ENCODE measurements at places on chromosomes 7 and 10.

- no peak overlapping the region for H3K27ac ChIP-seq
- H3K27me3 ChIP-seq: no peaks in the 10 kb centered on the region
- H3K4me1 ChIP-seq: no peaks in the 10 kb centered on the region
- DNase-seq: no peak
- no peak overlapping the region for H3K4me3 ChIP-seq
Measured at GRCh38 chr10:19579761-19580545, 236.3 kb upstream of the PLXDC2 start.

- H3K36me3 ChIP-seq: no peaks in the 10 kb centered on the region
- peaks cover 8% of the 10 kb centered on the region for H3K4me1 ChIP-seq
- H3K27me3 ChIP-seq: no peaks in the 10 kb centered on the region
- no peak overlapping the region for H3K4me3 ChIP-seq
- H3K27ac ChIP-seq: no peak overlapping the region
- no peak for DNase-seq
Measured at GRCh38 chr10:58107506-58107905, 160.2 kb downstream of the IPMK start.

DNA sequence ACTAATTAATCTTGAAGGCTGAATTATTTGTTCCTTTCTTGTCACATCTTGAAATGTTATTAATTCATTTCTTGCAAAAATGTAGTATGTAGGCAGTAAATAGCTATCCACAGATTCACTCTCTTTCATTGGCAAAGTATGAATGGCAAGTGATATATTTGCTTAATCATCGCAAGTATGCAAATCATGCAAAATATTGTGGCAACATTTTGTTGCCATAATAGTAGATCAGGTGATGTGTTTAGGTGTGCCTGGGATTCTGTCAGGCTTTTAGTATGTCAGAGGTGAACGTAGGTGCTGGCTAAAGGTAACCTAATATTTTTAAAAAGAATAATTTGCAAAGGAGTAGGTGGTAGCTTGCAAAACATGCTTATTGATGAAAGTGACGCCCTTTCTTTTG, 5.9 kb downstream of the MAP3K8 start:
- H3K27me3 ChIP-seq: no peaks in the 10 kb centered on the region
- H3K4me3 ChIP-seq: no peak overlapping the region
- peaks cover 32% of the 10 kb centered on the region for H3K4me1 ChIP-seq

- peaks cover 5% of the 10 kb centered on the region for H3K4me1 ChIP-seq
- H3K4me3 ChIP-seq: no peak overlapping the region
- H3K36me3 ChIP-seq: no peaks in the 10 kb centered on the region
- DNase-seq: no peak
- no peak overlapping the region for H3K27ac ChIP-seq
- H3K27me3 ChIP-seq: no peaks in the 10 kb centered on the region
Measured at GRCh38 chr10:5090551-5090950, 3.7 kb upstream of the AKR1C3 start.

GRCh38 chr10:110694820-110695538, 50.8 kb downstream of the RBM20 start:
- no peaks in the 10 kb centered on the region for H3K27me3 ChIP-seq
- no peak overlapping the region for H3K4me3 ChIP-seq
- no peak overlapping the region for H3K27ac ChIP-seq
- H3K36me3 ChIP-seq: no peaks in the 10 kb centered on the region
- DNase-seq: no peak
- 0 out of 2 replicates have a peak, but pooled peaks cover 4% of the 10 kb centered on the region for H3K4me1 ChIP-seq

GRCh38 chr10:7908541-7909210, 90.4 kb downstream of the TAF3 start:
- no peak overlapping the region for H3K4me3 ChIP-seq
- peaks cover 23% of the 10 kb centered on the region for H3K4me1 ChIP-seq
- H3K36me3 ChIP-seq: no peaks in the 10 kb centered on the region
- peak; percentile 85 for DNase-seq
- no peaks in the 10 kb centered on the region for H3K27me3 ChIP-seq
- peak overlapping the region; percentile 30 for H3K27ac ChIP-seq

DNA sequence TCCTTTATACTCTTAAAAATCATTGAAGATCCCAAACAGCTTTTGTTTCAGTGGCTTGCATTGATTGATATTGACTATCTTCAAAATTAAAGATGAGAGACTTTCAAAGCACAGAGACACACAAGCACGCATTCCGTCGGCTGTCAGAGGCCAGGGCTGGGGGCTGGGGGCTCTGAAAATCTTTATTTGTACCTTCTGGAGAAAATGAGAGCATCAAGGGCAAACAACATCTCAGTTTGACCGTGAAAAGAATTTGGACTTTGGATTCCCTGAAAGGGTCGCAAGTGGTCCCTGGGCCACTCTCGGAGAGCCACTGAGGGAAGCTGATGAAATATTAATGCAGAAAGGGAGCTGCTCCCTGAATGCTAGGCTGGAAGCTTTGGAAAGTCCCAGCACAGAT, 96.4 kb downstream of the CHST15 start:
- no peaks in the 10 kb centered on the region for H3K36me3 ChIP-seq
- peaks cover 9% of the 10 kb centered on the region for H3K4me1 ChIP-seq
- no peak for DNase-seq
- H3K27me3 ChIP-seq: no peaks in the 10 kb centered on the region
- H3K27ac ChIP-seq: no peak overlapping the region

GRCh38 chr7:11194492-11194891, 220.8 kb downstream of the PHF14 start:
- no peaks in the 10 kb centered on the region for H3K36me3 ChIP-seq
- H3K27ac ChIP-seq: no peak overlapping the region
- DNase-seq: no peak
- H3K4me1 ChIP-seq: no peaks in the 10 kb centered on the region
- no peak overlapping the region for H3K4me3 ChIP-seq

- H3K4me1 ChIP-seq: no peaks in the 10 kb centered on the region
- H3K36me3 ChIP-seq: no peaks in the 10 kb centered on the region
- no peaks in the 10 kb centered on the region for H3K27me3 ChIP-seq
- no peak overlapping the region for H3K4me3 ChIP-seq
- H3K27ac ChIP-seq: no peak overlapping the region
Measured at GRCh38 chr10:116126954-116127695, 145.9 kb downstream of the GFRA1 start.

- DNase-seq: no peak
- H3K4me1 ChIP-seq: no peaks in the 10 kb centered on the region
- H3K4me3 ChIP-seq: no peak overlapping the region
- H3K36me3 ChIP-seq: no peaks in the 10 kb centered on the region
- no peak overlapping the region for H3K27ac ChIP-seq
Measured at GRCh38 chr10:78397786-78398185, 364.1 kb downstream of the RPS24 start.

GRCh38 chr7:97818066-97818663, 54.0 kb downstream of the ASNS start:
- H3K27ac ChIP-seq: no peak overlapping the region
- no peak overlapping the region for H3K4me3 ChIP-seq
- no peak for DNase-seq
- H3K36me3 ChIP-seq: no peaks in the 10 kb centered on the region

DNA sequence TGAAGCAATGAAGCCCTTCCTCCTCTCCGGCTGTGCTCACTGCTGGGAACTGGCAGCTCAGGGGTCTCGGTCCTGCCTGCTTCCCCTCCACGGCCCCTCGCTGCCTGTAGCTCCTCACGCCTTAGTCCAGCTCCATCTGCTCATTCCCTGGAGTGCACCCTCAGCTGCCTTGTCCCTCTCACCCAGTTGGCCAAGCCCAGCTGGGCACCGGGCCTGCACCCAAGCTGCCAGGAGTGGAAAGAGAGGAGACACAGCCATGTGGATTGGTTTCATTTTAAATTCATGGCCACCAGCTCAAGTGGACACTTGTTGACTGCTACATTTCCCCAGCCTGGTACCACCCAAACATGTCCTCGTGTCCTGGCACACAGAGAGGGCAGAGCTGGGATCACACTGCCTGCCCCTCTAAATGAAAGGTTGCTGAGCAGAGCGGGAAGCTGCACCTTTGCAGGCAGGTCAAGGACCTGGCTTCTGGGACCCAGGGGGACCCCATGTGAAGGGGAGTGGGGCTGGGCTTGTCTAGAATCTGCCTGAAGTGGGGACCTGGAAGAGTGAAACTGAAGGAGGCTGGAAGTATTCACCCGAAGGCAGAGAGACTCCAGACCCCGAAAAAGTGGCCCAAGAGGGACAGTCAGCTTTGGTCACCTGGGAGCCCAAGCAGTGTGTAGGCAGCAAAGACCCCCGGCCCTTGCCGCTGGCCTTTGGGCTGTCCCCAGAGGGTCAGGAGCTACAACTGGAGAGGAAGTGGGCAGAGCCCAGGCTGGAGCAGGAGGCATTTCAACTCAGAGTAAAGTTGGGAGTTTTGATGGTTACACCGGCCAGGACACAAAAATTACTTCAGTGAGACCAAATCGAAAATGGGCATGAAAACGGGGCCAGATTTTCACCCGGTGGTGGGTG, 15.0 kb upstream of the BNIP3 start:
- peaks cover 19% of the 10 kb centered on the region for H3K4me1 ChIP-seq
- DNase-seq: no peak
- H3K27me3 ChIP-seq: no peaks in the 10 kb centered on the region
- no peaks in the 10 kb centered on the region for H3K36me3 ChIP-seq

GRCh38 chr10:130936851-130937250, 374.7 kb downstream of the TCERG1L start:
- no peaks in the 10 kb centered on the region for H3K36me3 ChIP-seq
- H3K27me3 ChIP-seq: no peaks in the 10 kb centered on the region
- no peak for DNase-seq
- 0 out of 2 replicates have a peak, but pooled peaks cover 4% of the 10 kb centered on the region for H3K4me1 ChIP-seq

GRCh38 chr10:14608381-14609001, 166.2 kb downstream of the FAM107B start:
- H3K4me3 ChIP-seq: no peak overlapping the region
- H3K27me3 ChIP-seq: no peaks in the 10 kb centered on the region
- no peak overlapping the region for H3K27ac ChIP-seq
- H3K36me3 ChIP-seq: no peaks in the 10 kb centered on the region
- H3K4me1 ChIP-seq: peaks cover 51% of the 10 kb centered on the region

GRCh38 chr7:93948106-93948505, 26.6 kb downstream of the GNG11 start:
- peaks cover 3% of the 10 kb centered on the region for H3K4me1 ChIP-seq
- no peaks in the 10 kb centered on the region for H3K27me3 ChIP-seq
- no peak overlapping the region for H3K4me3 ChIP-seq
- no peak overlapping the region for H3K27ac ChIP-seq

DNA sequence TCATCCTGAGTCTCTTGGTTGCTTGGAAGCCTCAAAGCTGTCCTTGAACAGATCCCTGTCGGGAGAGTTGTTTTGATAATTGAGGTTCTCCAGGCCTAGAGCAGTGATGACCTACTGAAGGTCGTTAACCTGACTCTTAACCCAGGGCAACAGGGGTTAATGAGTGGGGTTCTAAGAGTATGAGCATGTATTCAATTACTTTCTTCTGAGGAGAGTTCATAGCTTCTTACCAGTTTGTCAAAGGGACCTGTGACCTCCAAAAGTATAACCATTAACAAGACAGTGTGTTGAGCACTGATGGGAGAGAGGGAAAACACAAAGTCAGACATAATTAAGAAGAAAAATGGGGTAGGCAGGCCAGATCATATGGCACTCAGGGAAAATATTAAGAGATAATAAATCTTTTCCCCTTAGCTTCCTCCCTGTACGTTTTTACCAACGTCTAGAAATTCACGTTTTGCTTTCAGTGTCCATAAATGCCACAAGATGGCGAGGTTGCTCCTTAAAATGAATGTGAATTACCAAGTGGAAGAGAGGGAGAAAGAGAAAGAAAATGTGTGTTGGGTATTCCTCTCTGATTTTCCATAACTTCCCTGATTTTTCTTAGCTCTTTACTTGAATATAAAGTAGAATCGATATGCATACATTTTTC, 97.6 kb downstream of the SUGCT start:
- no peak for DNase-seq
- H3K27ac ChIP-seq: no peak overlapping the region
- H3K36me3 ChIP-seq: no peaks in the 10 kb centered on the region
- H3K4me1 ChIP-seq: peaks cover 7% of the 10 kb centered on the region

DNA sequence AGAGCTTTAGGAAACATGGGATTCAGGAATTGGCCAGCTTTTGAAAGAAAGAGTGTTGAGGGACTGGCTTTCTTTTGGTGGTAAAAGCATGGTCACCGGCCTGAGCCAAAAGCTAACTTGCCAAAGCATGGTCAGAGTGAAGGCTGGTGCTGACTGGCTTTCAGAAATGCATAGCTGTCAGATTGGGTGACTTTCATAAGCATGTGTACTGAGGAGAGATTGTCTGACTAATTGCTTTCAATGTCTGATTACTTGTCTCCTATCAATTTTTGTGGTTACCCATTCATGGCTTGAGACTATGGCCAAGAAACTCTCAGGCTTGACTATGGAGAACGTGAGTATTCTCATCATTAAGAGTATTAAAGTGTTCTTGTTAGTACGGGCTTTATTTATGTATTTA, 28.2 kb downstream of the ZNF25 start:
- H3K27me3 ChIP-seq: no peaks in the 10 kb centered on the region
- no peaks in the 10 kb centered on the region for H3K4me1 ChIP-seq
- DNase-seq: no peak
- no peak overlapping the region for H3K4me3 ChIP-seq
- no peak overlapping the region for H3K27ac ChIP-seq

- DNase-seq: no peak
- no peak overlapping the region for H3K4me3 ChIP-seq
- H3K27ac ChIP-seq: no peak overlapping the region
- H3K27me3 ChIP-seq: no peaks in the 10 kb centered on the region
Measured at GRCh38 chr10:128922619-128923196, 544.3 kb upstream of the MGMT start.

DNA sequence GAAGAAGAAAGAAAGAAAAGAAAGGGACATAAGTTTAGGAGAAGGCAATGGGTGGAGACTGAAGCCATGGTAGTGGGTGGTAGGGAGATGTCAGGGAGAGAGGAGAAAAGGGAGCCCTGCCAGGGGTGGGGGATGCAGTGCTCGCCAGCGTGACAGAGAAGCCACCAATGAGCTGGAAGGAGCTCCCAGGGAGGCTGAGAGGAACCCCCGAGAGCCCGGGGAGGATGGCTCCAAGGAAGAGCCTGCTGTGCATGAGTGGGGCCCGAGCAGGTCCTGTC, 141.2 kb upstream of the SHH start:
- no peaks in the 10 kb centered on the region for H3K36me3 ChIP-seq
- DNase-seq: peak; percentile 20
- H3K27ac ChIP-seq: no peak overlapping the region
- H3K27me3 ChIP-seq: no peaks in the 10 kb centered on the region

- DNase-seq: no peak
- no peak overlapping the region for H3K4me3 ChIP-seq
- no peaks in the 10 kb centered on the region for H3K4me1 ChIP-seq
- H3K27ac ChIP-seq: no peak overlapping the region
Measured at GRCh38 chr7:45609180-45609579, 35.0 kb downstream of the ADCY1 start.

GRCh38 chr7:1851721-1852516, 181.8 kb downstream of the ELFN1 start:
- no peak for DNase-seq
- no peaks in the 10 kb centered on the region for H3K27me3 ChIP-seq
- H3K4me3 ChIP-seq: no peak overlapping the region
- H3K36me3 ChIP-seq: no peaks in the 10 kb centered on the region
- no peak overlapping the region for H3K27ac ChIP-seq
- H3K4me1 ChIP-seq: no peaks in the 10 kb centered on the region

- H3K36me3 ChIP-seq: no peaks in the 10 kb centered on the region
- H3K4me3 ChIP-seq: no peak overlapping the region
- H3K27me3 ChIP-seq: no peaks in the 10 kb centered on the region
- no peaks in the 10 kb centered on the region for H3K4me1 ChIP-seq
Measured at GRCh38 chr7:142932386-142933091, 1.0 kb downstream of the TRPV5 start.

- no peak for DNase-seq
- no peak overlapping the region for H3K4me3 ChIP-seq
- peaks cover 8% of the 10 kb centered on the region for H3K4me1 ChIP-seq
- no peak overlapping the region for H3K27ac ChIP-seq
- no peaks in the 10 kb centered on the region for H3K36me3 ChIP-seq
Measured at GRCh38 chr10:73537709-73538108, 41.9 kb upstream of the PPP3CB start.
